Retina (tissue), 1 donor: ENCODE measurements at places on chromosomes 12 and 14.
A peak's percentile ranks its signal among the peaks of the same experiment; 100 is the strongest.

- DNase-seq = no peak
Observed at GRCh38 chr12:49982246-49983087, 9.7 kb downstream of the AQP6 start.

- DNase-seq = no peak
Observed at GRCh38 chr12:29990971-29991370, 207.2 kb upstream of the TMTC1 start.

GRCh38 chr12:122023339-122024131 lies 1.9 kb downstream of the BCL7A start:
- DNase-seq = peak; percentile 88

DNA sequence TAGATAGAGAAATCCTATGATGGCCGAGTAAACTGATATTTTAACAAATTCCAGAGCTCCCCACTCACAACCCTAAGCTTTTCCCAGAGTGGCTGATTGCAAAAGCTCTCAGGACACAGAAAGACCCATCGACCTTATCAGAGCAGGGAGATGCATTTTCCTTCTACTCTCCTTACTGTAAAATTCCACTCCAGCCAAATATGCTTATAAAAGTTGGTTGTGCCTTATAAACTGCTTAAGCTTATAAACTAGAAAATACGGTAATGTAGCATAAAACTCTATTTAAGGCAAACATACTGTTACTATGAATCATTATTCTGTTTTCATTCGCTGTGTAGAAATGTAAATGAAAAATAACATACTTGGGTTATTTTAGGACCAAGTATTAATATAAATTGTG lies 41.6 kb upstream of the TRHDE start:
- no peak for DNase-seq

- peak; percentile 19 for DNase-seq
Observed at GRCh38 chr12:16112612-16113560, 164.6 kb downstream of the SLC15A5 start.

- DNase-seq = no peak
Observed at GRCh38 chr12:67484791-67485480, 163.6 kb upstream of the DYRK2 start.

DNA sequence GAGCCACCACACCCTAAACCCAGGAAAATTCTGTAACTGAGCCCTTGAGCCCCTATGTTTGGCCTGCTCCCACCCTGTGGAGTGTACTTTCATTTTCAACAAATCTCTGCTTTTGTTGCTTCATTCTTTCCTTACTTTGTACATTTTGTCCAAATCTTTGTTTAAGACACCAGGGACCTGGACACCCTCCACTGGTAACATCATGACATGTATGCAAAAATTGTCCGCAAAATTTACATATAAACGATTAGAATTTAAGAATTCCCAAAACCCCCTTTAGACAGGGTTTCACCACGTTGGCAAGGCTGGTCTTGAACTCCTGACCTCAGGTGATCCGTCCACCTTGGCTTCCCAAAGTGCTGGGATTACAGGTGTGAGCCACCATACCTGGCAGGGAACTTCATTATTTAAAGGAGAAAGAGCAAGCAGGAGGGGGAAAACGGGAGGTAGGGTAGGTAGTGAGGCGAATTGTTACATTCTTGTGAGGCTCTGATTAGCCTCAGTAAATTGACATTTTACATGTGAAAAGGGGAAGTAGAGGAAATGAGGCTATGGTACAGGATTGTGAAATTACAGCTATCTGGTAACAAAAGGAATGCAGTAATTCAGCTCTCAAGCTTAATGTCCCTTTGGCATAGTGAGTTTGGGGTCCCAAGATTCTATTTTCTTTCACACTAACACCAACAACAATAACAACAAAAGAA lies 27.6 kb downstream of the TUBA1A start:
- no peak for DNase-seq
